Stimulated activated CD4-positive, alpha-beta T cell treated with anti-CD3 and anti-CD28 coated beads, Interleukin-15, amount 100 ng/mL, for 1 hour (primary cell): ENCODE measurements at places on chromosomes 13 and 19.

DNA sequence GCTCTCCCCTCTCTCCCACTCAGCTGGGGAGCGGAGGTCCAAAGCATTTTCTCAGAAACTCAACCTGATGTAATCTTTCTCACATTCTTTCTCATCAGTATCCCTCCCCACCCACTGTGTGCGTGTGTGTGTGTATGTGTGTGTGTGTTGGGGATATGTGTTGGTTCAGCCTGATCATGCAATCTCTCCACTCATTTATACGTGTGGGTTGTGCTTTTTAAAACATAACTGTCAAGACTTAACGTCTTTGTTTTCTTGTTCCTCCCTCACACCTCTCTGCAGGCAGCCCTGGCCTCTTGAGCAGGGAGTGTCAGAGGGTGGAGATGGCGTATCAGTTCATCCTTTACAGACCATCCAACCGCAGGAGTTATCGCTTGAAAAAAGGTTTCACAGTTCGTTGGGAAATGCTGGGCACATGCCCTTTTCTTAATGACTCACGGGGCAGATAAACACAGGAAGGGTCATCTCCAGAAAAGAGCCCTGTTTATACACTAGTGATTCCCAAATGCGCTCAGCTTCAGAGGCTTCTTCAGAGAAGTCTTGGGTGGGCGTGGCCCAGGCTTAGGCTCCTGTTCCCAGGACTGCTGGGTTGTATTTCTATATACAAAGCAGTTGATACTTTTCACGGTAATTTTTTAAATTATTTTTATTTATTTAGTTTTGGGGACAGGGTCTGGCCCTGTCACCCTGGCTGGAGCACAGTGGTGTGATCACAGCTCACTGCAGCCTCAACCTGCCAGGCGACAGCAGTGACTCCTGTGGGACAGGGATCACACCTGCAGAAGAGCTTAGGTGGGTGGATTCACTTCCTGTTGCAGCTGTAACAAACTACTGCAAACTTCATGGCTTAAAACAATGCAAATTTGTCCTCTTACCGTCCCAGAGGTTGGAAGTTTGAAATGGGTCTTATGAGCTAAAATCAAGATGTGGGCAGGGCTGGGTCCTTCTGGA, 60.3 kb downstream of the CCDC70 start:
- no peak for DNase-seq

DNA sequence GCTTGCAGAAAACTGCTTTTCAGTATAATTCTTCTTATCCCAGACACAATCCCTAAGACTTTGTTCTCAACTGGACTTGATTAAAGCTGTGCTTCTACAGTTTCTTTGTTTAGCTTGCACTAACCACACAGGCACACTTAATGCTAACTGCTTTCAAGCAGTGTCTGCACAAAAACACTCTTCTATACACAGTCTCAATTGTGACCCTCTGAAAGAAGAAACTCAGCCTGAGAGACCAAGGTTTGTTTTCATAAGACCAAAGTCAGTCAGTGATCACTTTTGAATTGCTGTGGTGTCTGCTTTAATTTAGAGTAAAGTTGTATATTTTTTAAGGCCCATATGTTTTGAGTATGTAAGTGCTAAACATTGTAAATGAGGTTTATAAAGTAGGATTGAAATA, 431.2 kb downstream of the KCTD12 start:
- DNase-seq = no peak

- DNase-seq = no peak
Measured at GRCh38 chr13:26222520-26223046, 469 bp upstream of the RNF6 start.

DNA sequence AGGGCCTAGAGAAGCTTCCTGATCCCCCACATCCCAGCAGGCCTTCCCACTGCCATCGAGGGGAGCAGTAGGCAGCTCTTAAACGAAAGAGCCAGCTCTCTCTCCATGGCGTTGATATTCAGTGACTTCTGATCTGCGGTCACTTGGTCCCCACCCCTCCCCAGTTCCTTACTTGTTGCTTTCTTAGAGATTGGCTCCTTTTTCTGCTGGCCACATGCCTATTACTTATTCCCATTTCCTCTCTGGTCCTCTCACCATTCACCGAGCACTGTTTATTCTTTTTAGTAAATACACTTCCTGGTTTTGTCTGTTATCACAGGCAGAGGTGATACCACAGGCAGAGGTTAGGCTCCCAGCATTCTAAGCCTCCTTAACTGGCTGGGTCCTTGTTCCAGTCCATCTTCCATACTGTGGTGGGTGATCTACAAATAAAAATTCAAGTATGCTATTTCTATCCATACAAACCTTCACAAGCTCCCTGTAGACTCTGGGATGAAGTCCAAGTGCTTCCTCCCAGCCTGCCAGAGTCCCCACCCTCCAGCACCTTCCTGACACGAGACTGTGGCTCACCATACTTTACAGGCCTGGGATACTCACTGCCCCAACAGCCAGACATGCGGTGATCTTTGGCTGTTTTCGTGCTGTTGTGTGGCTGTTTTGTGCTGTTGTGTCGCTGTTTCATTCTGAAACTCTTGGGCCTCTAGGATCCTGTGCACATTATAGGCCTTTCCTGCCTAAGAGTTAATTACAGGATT, 315.9 kb downstream of the ATP8A2 start:
- DNase-seq = no peak

DNA sequence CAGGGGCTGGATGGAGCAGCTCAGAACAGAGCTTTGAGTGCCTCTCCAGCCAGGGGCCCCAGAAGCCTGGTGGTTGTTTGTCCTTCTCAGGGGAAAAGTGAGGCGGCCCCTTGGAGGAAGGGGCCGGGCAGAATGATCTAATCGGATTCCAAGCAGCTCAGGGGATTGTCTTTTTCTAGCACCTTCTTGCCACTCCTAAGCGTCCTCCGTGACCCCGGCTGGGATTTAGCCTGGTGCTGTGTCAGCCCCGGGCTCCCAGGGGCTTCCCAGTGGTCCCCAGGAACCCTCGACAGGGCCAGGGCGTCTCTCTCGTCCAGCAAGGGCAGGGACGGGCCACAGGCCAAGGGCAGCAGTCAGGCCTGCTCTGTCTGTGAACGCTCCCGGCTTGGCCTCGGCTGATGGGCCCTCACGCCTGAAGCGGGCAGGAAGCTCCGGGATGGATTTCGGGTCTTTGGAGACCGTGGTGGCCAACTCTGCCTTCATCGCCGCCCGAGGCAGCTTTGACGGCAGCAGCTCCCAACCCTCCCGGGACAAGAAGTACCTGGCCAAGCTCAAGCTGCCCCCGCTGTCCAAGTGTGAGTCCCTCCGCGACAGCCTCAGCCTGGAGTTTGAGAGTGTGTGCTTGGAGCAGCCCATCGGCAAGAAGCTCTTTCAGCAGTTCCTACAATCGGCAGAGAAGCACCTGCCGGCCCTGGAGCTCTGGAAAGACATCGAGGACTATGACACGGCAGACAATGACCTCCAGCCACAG, at the start of gene GRK1:
TSS of gene GRK1 (plus strand) at position 269 of the 751 bp plus-strand sequence. CDS start at position 437, 168 bp downstream.
- DNase-seq = no peak

GRCh38 chr19:18490728-18491127, 31.1 kb downstream of the ELL start:
- no peak for DNase-seq

- no peak for DNase-seq
Measured at GRCh38 chr13:75400775-75401174, 81.2 kb downstream of the TBC1D4 start.

DNA sequence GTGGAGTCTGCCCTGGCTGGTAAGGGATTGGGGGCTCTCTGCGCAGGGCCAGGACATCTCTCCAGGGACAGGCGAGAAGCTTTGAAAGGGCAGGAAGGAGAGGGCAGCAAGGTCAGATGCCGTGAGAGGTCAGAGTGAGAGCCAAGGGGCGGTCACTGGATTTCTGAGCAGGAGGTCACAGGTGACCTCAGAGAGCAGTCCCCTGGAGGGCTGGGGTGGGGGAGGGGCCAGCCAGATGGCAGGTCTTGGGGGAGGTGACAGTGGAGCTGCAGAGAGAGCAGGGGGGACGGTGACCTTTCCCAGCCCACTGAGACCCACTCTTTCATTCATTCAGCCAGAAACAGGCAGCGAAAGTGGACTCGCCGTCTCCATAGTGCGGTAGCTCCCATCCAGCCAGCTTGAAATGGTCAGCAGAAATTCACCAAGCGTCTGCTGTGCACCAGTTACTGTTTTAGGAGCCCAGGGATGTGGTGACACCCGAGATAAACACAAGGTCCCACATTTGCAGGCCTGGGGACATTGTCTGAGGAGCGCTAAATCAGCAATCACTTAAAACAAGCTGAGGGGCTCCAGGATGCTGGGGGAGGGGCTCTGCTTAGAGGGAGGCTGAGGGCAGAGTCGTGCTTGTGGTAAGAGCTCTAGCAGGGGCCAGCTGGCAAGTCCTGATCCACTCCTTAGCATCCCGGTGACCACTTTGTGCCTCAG, 10.2 kb downstream of the CARM1 start:
- DNase-seq = no peak

GRCh38 chr13:46698014-46698413, 98.9 kb downstream of the ESD start:
- DNase-seq = no peak
